ENCODE measurements at places on chromosomes 3 and 15.

DNA sequence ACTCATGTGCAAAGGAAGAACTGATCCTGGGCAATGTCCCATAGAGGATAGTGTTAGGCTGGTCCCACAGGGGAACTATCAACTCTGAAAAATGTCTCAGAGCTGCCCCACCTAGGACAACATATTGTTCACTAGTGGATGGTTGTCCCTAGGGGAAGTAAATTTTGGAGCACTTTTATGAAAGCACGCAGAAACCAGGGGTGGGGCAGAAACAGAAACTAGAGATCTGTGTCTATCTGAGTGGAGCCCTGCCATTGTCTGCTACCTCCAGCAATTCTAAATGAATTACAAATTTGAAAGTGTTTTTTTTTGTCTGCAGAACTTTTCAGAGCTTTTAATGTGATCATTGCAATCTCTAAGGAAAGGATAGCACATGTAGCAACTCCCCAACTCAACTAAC lies 357.1 kb upstream of the PROK2 start:
- DNase-seq: no peak

DNA sequence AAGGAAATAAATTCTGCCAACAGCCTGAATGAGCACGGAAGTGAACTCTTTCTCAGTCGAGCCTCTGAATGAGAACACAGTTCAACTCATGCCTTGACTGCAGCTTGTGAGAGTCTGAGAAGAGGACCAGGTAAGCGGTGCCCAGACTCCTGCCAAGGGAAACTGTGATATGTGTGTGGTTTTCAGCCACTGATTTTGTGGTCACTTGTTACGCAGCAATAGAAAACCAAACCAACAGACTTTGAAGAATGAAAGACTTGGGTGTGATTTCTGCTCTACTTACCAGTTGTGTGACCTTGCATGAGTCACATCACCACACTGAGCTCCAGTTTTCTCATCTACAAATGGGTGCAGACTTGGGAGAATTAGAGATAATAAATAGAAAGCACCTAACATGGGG lies 30.6 kb upstream of the FAM107A start:
- DNase-seq: no peak

DNA sequence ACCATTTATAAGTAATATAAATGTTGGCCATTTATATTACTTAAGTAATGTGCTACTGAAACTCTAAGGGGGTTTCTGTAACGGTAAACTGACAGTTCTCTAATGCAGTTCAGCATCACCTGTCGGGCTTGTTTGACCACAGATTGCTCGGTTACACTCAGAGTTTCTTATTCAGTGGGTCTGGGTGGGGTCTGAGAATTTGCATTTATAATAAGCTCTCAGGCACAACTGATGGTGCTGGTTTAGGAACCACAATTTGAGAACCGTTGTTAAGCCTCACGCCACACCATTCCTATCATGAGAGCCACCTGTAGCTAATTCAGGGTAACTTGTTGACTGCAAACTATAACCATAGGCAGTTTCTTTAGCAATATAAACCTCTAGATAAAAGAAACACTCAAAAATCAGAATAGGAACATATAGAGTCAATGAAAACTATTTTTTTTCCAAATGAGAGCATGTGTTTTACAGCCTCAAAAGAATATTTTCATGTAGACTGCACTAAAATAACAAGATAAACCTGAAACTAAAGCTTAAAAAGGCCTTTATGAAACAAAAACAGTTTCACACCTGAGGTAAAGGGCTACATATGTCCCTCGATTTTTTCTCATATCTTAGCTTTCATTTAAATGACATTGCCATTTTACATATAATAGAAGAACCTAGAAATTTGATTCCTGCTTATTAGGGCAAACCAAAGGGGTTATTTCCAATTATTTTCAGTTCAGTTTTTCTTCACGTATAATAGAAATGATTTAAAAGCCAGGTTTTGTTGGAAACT lies 604.8 kb downstream of the UNC13C start:
- DNase-seq: no peak

DNA sequence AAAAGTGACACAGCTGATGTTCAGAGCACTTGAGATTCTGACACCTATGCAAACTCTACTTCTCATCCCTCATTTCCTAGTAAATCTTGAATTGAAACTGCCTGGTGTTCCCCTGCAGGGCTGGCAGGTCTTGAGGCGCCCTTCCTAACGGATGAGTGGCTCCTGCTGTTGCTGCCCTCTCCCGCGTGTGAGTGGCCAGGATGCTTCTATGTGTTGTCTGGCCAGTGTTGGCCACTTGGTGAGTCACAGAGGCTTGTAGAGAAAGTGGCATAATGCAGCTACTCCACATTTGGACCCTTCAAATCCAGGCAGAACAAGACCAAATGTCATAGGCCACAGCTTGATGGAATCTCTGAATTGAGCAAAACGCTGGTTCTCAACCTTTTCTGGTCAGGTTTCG lies 63.6 kb downstream of the MOBP start:
- DNase-seq: no peak

DNA sequence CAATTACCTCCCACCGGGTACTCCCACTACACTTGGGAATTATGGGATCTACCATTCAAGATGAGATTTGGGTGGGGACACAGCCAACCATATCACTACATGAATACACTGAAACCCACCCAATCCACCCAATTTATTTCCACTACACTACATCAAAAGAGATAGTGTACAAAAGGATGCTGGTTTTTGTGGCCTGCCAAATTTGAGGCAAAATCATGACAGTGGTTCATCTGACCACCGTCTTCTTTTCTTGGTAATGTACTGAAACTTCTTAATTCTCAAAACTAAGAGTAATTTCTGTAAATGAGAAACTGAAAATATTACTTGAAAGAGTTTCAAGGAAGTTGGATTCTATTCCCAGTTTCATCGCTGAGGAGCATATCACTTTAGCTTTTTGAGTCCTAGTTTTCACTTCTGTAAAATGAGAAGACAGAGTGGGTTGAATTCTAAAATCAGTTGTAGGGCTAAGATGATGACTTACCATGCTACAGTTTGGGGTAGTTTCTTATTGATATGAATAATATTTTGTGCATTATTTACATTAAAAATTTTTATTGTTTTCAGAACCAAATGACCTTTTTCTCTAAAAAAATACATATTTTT lies 360.4 kb upstream of the CNTN6 start:
- DNase-seq: no peak

DNA sequence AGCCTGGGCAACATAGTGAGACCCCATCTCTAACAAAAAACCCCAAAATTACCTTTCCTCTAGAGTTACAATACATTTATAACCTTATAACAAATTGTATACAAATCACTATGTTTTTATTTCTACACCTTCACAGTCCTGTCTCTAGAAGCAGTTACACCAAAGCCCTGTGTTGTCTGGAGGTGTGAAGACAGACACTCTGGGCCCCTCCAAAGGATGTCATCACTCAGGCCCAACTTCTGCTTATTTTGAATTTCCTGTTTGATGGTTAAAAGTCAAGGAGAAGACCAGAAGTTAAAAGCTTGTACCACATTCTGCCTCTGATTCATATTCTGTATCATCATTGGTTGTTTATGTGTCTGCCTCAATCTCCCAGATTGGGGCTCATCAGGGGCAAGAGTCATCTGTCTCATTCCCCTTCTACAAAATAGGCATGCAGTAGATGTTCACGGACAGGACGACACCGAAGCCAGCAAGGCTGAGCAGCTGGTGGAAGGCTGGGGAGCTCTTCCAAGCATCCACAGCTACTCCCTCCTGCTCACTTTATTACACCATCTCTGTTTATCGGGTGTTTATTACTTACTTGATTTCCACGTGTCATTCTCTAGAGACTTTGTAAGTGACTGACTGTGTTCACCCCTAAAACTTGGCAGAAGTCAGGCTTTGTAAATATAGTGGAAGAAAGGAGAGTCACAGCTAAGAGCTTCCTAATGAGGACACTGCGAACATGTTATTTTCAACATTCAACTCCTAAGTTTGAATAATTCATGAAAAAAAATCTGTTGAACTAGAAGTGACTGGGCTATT lies 136.8 kb upstream of the ANKRD28 start:
- DNase-seq: no peak

DNA sequence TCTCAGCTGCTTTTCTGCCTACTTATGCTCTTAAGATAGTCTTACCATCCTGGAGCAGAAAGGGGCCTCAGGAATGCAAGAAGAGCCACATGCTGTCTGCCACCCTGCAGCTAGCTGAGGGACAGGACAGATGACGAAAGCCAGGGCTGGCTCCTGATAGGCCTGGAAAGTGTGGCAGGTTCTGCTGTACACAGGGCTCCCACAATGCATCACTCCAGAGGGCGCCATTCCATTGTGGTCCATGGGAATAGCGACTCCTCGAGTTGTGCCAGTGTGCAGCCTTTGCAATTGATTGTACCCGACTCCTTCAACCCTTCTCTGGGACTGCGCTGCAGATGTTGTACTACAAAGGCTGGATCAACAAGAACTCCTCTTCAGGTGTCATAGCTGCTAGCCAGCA lies 11.2 kb downstream of the ACAN start:
- DNase-seq: no peak

- peak; percentile 19 for DNase-seq
These were observed 394 bp downstream of the OSBPL10 start for GRCh38 chr3:31980530-31981205.

GRCh38 chr15:38530113-38530512 lies 34.5 kb downstream of the RASGRP1 start:
- no peak for DNase-seq

DNA sequence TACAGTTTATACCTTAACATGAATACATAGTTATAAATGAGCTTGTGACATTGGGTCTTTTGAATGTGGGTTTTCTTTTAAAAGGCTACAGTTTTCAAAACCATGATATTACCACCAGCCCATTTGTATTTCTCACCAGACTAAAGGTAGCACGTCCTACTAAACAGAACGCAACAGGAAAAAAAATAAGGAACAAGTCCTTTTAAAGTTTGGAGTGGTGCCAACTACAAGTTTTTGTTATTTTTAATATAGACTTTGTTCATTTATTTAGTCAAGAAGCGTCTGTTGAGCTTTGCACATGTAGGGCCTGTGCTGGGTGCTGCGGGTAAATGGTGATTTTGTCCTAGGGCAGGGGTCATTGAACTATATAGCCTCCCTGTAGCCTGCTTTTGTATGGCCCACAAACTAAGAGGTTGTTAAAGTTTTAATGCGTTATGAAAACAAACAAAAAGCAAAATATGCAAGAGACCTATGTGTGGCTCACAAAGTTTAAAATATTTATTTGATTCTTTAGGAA lies 164.4 kb downstream of the GHSR start:
- no peak for DNase-seq

GRCh38 chr3:94440767-94441493 lies 378.1 kb downstream of the NSUN3 start:
- DNase-seq: no peak

GRCh38 chr3:159924411-159924810 lies 64.2 kb upstream of the IL12A start:
- DNase-seq: no peak

DNA sequence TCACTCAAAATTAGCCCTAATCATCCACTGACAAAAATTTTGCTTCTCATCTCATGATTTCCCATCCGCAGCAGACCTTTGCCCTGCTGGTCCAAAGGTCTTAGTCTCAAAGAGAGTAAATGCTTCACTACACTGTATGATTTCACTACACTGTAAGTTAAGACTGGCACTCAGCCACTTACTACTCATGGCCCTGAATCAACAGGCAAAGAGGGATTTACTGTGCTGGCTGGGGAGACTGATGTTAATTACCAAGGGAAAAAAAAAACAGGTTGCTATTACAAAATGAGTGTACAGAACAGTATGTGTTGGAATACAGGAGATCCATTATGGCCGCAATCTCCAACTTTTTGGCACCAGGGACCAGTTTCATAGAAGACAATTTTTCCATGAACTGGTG lies 214.8 kb downstream of the ZMAT3 start:
- DNase-seq: no peak

- no peak for DNase-seq
These were observed 268.0 kb downstream of the LPP start for GRCh38 chr3:188421836-188422540.

DNA sequence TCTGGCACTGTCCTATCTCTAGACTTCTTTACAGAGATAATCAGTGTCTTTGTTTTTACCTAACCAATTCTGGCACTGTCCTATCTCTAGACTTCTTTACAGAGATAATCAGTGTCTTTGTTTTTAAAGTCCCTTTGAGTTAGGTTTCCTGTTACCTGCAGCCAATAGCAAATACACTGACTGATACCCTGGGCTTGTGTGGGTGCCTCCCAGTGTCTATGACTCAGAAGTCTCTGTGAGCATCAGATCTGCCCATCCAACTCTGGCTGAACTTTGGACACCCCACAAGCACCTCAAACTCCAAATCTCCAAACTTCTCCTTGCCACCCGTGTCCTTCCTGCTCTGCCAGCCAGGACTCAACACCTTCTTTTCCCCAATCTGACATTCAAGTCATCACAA lies 30.4 kb downstream of the SLC41A3 start:
- DNase-seq: no peak

DNA sequence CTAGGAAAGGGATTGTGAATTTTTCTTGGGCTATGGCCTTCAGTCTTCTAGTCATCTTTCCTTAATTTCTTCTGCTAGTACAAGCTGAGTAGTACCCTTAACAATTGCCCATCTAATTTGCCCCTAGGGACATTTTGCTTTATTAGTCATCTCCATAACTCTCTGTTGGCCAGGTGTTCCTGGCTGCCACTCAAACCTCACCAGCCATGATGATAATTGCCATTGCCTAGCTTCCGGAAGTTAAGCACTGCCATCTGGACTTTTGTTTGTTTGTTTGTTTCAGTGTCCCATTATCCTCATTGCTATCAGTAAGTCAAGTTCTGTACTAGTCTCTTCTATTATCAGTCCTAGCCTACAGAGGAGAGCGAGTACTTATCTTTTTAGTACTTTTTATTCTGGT lies 36.6 kb upstream of the UBL7 start:
- peak; percentile 13 for DNase-seq

Measured in NCI-H2227 treated with DMSO at 0.1 percent for 48 hours (cell line).